ENCODE measurements at places on chromosomes 2 and 18.

- no peak for DNase-seq
Measured at GRCh38 chr18:40676668-40677067, 1278.4 kb upstream of the PIK3C3 start.

DNA sequence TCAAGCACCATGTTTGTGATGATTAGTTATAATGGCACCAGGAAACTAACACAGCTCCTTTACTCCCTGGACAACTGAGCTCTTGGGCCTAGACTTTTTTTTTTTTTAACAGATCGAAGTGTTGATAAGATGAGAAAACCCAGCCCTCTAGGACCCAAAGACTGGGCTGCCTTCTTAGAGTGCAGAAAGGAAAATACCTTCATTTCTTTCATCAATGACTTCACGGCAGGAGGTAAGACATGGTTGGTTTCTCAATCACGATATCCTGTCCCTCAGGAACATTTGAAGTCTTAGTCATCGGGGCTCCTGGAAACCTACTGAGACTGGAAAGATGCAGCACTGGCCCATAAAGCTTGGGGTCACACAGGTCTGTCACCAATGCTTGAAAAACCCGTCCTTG is 84.7 kb downstream of the TNFRSF11A start:
- DNase-seq, result no peak

- DNase-seq, result no peak
Measured at GRCh38 chr2:112003576-112004252, 51.4 kb upstream of the TMEM87B start.

DNA sequence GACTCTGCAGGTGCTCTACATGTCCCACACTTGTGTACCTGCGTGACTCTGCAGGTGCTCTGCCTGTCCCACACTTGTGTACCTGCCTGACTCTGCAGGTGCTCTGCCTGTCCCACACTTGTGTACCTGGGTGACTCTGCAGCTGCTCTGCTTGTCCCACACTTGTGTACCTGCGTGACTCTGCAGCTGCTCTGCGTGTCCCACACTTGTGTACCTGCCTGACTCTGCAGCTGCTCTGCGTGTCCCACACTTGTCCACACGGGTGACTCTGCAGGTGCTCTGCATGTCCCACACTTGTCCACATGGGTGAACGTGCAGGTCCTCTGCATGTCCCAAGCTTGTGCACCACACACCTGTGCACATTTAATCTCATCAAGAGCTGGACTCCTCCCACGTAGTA is 576.7 kb upstream of the SALL3 start:
- no peak for DNase-seq

- DNase-seq, result no peak
Measured at GRCh38 chr2:109284826-109285225, 155.8 kb downstream of the SH3RF3 start.

DNA sequence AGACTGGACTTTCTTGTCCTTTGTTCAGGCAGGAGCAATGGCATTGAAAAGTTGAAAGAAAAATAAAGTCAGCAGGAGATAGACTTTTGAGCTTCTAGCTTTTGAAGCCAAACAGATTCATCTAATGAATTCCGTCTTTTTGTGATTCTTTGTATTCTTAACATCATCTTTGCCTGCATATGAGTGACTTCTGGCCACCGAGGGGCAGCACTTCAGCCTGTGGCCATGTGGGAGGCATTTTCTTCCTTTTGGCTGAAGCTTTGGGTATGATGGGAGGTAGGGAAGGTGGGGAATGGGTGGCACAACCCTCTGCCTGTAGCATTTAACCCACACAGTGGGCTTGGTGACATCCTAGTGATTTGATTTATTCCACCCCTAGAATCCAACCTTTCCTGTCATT is 220.6 kb downstream of the SETBP1 start:
- no peak for DNase-seq

DNA sequence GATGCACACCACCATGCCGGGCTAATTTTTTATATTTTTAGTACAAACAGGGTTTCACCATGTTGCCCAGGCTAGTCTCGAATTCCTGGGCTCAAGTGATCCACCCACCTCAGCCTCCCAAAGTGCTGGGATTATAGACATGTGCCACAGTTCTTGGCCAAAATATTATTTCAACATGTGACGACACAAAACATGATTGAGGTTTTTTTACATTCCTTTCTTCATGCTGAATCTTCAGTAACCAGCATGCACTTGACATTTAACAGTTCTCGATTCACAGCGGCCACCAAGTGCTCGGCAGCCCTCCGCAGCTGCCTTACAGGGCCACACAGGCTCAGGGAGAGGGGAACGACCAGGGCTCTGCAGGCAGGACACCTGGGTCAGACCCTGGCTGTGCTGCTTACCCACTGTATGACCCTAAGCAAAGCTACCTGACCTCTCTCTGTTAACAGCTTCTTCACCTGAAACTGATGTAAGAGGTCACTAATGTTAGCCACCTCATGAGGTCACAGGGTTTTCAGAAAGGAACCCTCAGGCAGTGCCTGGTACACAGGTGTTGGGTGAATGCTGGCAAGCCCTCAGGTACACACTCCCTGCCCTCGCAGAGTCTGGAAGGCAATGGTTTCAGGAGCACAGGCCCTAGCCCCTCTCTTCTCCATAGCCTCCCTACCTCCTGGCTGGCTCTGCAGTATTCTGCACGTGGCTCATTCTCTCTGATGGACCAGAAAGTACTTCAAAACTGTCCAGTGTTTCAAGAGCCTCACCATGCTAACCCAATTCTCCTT is 25.7 kb downstream of the TUBB6 start:
- no peak for DNase-seq

DNA sequence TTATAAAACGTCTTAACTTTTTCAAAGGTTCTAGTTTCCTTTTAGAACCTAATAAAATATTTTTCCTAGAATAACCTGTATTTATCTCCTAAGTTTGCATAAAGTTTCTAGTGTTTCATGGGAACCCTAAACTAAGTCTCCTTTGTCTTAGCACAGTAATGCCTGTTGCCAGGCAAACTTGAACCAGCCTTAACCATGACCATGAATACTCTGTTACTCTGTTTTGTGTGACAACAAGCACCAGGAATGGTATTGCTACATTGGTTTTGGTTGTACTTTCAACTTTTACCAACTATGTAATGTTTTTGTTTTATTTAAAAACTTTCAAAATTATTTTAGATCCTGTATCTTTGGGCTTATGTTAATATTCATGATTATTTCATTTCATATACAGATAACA is 137.6 kb downstream of the CERS6 start:
- DNase-seq, result no peak

DNA sequence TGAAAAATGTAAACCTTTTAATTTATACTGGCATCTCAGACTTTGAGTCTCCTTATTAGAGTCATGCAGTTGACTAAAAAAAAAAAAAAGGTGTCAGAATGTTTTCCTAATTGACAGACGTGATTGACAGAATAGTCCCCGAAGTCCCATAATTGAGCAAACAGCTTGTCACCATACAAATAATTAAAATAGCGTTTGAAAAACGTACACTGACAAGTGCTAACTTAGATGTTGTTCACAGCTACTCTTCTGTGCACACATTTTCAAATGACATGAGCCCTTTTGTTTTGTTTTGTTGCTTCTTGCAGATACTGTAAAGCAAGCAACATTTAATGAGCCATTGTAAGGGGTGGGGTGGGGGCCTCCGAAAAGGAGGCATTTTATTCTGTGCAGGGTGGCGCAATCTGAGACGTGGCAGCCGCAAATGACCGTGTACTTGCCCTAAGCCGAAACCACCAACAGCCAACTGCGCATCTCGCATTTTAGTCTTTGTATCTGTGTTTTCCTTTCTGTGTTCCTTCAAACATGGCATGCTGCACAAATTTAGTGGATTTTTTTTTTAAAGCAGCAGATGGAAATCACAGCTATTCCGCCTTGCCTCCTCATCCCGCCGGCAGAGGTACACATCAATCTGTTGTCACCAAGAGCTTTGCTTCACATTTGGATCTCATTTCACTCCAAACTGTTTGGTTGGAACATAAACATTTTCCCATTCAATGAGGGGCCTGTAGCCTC is 52.4 kb downstream of the LPIN1 start:
- no peak for DNase-seq

DNA sequence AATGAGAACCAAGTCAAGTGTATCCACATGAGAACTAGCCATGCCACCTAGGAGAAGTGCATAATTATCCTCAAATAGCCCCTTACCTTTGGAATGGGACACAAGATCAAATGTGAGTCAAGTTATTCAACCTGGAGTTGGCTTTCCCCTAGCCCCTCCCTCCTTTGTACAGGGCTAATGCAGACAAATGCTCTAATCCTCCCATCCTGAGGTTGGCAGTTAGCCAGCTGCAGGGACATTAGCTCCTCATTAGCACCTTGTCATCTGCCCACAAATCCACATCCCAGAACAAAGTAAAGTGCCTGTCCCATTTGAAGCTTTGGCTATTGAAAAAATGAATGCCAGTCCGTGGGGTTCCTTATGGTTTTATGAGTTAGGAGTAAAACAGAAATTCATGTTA is 294.1 kb upstream of the FANCL start:
- DNase-seq, result no peak

- DNase-seq, result no peak
Measured at GRCh38 chr18:76931171-76931570, 108.8 kb downstream of the ZNF236 start.

GRCh38 chr2:216486708-216487107 is 11.9 kb upstream of the RPL37A start:
- DNase-seq, result no peak

DNA sequence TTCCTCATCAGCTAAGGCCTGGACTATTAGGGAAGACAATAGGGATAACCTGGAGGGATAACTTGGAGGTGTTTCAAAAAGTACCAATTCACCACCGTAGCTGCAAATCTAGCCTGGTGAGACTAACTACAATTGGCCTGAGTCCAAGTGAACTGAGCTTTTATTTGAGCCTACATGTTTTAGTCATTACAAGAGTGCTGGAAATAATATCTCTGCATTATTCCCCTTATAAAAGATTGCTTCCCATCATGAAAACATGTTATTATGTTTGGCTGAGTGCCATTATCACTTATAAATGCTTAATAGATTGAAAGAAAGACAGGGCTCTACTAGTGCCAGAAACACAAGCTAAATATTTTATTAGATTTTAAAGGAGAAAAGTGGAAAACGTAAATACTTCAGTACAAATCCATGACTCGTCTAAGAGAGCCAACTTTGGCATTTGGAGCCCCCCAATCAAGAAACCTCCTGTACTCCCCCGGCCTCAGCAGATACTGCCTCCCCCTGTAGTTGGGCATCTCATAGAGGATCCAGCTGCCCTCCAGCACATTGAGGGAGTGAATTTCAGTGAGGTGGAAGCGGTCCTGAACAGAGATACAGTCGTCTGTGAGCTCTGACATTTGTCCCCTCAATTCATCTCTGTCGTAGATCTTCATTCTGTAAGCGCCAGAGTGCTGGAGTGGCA is 3.6 kb downstream of the CRYGB start:
- no peak for DNase-seq

DNA sequence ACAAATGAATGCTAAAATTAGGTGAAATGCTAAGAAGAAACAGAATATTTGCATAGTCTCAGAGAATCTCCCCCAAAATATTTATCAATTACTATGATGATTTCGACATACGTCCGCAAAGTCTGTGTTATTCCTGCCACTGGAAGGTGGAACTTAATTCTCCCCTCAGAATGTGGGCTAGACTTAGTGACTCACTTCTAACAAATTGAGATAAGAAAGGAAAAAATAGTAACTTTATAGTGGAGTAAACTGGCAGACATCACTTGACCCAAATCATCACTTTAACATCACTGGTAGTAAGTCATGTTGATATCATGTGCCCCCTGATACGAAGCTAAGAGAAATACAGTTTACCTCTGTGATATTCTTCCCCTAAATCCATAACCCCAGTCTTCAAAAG is 23.5 kb downstream of the HADHB start:
- no peak for DNase-seq

DNA sequence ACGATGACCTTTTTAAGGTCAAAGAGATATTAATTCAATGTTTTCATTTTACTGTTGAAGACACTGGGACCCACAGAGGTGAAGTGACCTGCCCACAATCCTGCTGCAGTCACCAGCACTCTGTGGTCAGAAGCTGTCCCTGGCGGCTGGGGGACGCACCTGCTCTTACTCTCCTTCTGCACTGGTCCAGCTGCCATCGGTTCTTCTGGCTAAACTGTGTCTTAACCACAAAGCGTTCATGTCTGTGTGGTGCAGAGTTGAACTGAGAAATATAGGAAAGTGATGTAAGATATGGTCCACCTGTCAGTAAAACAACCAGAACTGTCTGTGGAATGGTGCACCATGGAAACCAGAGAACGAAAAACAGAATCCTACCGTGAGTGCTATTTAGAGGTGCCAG is 44.9 kb upstream of the SMIM21 start:
- no peak for DNase-seq

GRCh38 chr2:65071499-65072180 is 15.4 kb downstream of the CEP68 start:
- no peak for DNase-seq

- DNase-seq, result no peak
Measured at GRCh38 chr2:203649176-203649814, 57.1 kb upstream of the CD28 start.

GRCh38 chr2:17822445-17823117 is 6.3 kb downstream of the MSGN1 start:
- DNase-seq, result no peak

GRCh38 chr2:230217424-230217823 is 2.4 kb downstream of the SP110 start:
- no peak for DNase-seq

DNA sequence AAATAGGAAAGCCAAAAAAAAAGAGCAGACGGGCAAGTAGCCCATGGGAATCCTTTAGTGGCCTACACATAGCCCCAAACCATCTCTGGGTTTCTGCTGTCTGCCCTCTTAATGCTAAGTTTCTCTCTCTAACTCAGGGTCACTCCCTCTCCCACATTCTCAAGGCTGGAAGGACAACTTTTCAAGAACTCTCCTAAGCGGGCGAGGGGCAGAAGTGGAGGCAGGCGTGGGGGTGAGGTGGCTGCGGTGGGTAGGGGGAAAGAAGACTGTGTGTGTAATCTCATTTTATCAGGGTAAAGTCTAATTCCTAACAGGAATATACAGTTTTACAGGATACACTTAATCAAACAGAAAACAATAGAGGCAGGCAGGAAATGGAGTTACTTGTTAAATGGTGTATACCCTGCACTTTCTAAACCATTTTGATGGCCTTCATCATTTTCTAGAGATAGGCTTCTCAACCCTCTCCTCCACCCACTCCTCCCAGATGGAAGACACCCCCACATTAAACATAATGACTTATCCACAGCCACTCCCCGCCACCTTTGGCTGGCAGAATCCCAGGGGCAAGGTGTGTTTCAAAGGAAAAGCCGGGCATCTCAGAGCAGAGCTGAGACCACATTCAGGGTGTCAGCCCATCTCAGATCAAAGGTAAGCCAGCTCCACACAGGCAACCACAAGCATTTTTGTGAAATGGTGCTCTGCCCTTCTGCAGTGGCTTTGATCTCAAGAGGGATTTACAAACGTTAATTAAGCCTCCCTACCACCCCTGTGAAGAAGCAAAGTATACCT is 6.8 kb downstream of the SMAD7 start:
- no peak for DNase-seq

- peak; percentile 68 for DNase-seq
Measured at GRCh38 chr2:160275656-160276055, 75.6 kb upstream of the ITGB6 start.

GRCh38 chr2:187372213-187372612 is 75.8 kb downstream of the CALCRL start:
- no peak for DNase-seq
